Neural progenitor cell (in vitro differentiated cells): ENCODE measurements at places on chromosomes 12 and 14.

DNA sequence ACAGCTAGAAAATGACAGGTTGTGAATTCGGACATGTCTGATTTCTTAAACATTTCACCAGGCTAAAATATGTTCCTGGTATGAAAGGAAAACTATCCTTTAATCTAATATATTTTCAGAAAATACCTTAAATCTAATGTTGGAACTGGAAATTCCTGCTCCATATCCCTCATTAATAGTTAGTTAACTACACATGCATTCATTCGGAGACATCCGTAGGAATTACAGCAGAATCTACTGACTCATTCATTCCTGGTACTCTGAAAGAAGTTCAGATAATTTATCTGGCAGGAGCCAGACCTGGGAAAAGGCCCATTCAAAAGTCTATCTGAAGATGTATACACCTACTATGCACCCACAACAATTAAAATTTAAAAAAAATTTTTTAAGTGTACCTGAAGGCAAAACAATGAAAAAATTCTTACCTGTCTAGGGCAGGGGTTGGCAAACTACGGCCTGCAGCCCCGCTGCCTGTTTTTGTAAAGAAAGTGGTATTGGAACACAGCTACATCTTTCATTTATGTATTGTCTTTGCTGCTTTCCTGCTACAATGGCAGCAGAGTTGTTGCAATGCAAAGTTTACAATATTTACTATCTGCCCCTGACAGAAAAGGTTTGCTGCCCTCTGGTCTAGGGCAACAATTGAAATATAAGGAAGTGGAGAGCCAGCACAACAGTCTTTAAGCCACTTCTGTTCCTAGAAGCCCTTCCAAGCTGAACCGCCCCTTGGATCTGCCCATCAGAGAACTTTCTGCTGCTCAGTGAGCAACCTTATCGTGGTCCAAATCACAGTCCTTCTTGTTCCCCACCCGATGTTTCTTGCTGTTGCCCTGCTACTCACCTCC, 17.9 kb upstream of the NFYB start:
- no peak for DNase-seq

DNA sequence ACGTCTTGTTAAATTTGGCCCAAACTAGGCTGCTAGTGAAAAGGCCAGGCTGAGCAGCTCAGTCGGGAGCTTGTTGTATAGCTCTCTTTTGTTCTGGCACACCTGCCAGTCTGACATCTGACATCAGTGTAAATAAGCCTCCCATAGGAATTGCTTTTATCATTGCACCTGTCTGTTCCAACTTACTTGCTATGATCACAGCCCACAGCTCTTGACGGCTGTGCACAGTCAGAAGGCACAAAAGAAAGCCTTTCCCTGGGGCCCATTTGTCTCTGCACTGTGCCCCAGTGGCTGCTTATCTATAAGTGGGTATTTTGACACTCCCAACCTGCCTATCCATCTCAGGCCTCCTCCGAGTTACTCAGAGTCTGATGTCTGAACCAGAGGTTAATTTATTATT, 324.5 kb downstream of the NUAK1 start:
- DNase-seq = peak; percentile 66

DNA sequence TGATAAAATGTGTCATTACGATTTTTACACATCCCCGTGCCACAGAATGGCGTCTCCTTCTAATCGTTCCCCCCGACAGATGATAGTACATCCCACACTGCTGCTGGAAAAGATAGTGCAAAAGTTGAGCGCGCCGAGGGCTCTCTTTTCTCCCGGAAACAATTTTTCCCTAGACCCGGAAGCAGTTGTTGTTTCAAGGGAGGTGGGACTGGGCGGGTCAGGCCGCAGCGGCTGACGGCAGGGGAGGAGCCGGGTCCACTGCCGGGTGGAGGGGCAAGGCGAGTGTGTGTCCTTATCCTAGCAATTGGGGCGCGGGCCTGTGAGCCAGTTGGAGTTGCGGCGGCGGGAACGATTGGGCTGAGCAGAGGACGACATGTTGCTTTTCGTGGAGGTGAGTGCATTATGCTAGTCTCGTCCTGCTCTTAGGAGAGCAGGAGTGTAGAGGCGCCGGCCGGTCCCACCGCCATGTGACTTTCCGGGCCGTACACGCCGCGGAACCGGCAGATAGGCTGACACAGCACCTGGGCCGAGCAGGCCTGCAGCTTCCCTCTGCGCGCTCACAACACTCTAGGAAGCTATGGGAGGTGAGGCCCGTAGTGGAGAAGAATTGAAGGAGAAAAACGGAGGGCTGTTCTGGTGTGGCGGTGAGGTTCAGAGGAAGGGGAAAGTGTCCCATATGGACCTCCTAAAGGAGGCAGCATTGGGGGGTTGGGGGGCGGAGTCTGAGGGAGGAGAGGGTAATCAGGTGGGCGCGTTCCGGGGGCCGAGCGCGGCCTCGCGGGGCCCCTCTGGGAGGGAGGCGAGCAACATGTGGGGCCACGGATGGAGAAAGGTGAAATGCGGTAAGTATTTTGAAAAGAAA, at the start of gene LARP4:
TSS of gene LARP4 (plus strand) at position 248 of the 862 bp plus-strand sequence. CDS start at position 374, 126 bp downstream.
- DNase-seq = peak; percentile 96

DNA sequence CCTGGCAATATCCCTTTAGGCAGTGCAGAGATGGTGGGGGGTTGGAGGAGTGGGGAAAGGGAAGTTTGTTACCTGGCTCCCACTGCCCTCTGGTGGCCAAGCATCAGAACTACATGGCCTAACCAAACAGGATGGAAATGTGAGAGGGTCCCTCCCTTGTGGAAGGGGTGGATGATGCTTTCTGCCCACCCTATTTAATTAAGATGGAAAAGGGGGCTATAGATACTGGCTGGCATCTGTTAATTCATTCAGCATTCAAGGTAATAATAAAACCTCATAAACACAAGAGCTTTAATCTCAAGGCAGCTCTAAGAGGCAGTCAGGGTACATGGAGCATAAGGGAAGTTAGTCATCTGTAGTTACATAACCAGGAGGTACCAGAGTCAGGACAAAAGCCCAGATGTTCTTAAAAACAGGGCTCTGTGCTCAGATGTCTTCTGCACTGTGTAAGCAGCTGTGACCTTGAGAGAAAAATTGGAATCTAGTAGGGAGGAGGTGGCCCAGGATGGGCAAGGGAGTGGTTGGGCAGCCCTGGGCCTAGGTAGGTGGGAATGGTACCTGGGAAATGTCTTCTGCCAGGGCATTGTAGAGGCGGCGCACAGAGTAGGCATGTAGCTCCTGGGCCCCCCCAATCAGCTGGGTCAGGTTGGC, 4.6 kb downstream of the AP1G2 start:
- DNase-seq = peak; percentile 81

DNA sequence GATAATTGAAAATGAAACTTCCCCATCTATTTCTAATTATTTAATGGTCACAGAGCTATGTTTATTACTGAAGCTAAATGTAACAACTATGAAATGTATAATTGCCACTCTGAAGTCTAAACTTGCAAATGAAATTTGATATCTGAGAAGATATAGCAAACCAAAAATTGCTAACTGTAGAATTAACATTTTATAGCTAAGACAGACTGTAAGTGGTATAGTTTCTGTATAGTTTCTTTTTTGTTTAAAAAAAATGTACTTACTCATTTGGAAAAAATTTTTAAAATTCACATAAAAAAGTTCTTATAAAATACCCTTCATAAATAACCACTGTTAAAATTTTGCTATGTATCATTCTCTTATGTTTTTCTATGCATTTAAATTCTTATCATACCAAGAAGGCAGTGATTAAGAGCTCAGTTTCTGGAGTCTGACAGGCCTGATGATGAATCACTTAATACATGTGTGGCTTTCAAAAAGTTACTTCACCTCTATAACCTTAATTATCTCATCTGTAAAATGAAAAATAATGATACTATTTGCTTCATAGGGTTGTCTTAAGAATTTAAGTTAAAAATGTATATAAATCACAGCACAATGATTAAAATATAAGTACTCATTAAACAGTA, 214.7 kb upstream of the GARIN2 start:
- no peak for DNase-seq

GRCh38 chr12:122206111-122206881, 2.8 kb downstream of the B3GNT4 start:
- DNase-seq = no peak

DNA sequence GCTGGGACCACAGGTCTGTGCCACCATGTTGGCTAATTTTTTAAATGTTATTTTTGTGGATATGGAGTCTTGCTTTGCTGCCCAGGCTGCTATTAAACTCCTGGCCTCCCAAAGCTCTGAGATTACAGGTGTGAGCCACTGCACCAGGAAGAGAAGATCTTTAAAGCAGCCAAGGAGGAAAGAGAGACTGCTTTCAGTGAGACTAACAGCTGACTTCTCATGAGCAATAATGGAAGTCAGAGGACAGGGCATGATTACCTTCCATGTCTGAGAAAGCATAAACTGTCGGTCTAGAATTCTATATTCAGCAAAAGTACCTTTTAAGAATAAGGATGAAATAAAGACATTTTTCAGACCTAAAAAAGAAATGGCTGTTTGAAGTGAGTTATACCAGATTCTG, 57.3 kb upstream of the CHGA start:
- no peak for DNase-seq

DNA sequence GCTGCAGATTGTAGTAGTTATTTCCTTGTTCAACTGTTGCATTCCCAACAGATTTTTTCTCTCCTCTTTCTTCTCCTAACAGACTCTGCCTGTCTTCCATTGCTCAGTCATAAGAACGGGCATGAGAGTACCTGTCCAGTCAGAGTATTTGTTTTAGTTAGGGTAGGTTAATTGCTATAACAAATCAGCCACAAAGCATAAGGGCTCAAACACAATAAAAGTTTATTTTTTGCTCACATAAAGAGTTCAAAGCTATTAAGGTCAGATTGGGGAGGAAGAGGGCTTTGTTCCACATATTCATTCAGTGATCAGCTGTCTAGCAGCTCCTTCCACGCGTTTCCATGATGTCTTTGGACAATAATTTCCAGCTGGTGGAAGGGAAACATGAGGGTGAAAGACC, 92.8 kb upstream of the PLXNC1 start:
- no peak for DNase-seq

DNA sequence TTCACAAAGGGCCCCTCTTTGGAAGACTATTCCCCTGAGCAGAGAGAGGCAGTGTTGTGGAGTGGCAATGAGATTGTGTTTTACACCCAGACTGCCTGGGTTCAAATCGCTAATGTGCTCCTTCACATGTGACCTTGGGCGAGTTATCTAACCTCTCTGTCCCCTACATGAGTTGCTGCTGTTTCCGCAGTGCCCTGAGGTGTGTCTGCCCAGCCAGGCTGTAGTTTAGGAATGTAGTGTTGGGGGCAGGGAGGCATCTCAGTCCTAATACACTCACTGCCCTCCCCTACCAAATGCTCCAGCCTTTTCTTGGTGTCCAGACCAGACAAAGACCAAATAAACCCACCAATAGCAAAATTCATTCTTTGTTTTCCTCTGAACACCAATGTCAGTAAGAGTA, 78.6 kb downstream of the SLC24A4 start:
- DNase-seq = no peak

DNA sequence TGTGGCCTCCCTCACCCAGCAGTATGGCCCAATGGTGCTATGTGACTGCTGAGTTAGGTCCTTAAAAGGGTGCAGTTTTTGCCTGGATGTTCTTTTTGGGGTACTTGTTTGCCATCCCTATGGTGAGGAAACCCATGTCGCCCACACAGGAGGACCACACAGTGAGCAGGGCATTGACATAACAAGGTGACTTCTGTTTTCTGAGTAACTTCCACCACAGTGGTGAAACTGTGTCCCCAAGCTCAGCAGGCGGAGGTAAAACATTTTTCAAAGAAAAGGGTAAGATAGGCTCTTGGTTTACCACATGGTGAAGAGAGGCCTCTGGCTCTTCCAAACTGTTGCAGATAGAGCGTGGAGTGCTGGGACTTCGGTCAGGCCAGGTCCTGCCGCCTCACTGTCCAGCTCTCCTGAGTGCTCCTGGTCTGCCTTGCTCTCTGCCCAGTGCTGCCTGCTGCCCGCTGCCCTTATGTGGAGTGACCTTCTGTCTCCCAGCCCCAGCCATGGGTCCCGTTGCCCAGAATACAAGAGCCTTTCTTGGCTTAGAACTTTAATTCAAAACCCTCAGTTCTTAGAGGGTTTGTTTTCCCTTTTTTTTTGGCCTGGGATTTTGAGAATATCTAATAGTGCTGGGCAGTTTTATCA, 54.0 kb downstream of the TRAF3 start:
- DNase-seq = no peak

DNA sequence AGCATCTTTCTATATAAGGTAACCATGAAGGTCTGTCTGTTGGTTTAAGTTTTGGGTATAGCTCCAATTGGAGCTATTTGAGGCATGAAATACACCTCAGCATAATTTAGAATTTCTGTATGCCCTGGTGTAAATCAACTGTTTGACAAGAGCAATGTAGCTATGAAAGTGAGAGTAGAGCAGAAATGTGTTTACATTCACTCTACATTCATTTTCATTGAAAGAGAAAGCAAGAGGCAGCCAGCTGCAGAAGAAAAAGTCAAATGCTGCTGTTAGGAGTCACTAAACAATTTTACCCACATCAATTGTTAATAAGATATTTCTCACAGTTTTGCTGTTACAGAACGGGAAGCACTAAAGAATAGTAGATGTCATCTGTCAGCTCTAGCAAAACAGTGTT, 252.5 kb downstream of the SLC6A15 start:
- no peak for DNase-seq

DNA sequence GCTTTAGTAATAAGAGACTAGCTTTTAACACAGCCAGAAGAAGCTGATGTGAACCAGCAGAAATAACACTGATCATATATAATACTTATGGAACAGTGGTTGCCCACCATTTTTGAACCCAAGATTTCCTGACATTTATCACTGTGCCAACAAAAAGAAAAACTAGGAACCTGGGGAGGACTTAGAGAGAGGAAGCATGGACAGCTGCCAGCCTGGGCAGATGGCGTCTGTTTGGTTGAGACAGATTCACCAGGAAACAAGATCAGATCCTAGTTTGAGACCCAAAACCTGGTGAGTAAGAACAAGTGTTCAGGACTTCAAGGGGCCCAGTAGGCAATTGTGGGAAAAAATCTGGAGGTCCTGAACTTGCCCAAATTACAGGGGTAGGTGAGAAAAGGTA, 95.3 kb downstream of the BICD1 start:
- no peak for DNase-seq

DNA sequence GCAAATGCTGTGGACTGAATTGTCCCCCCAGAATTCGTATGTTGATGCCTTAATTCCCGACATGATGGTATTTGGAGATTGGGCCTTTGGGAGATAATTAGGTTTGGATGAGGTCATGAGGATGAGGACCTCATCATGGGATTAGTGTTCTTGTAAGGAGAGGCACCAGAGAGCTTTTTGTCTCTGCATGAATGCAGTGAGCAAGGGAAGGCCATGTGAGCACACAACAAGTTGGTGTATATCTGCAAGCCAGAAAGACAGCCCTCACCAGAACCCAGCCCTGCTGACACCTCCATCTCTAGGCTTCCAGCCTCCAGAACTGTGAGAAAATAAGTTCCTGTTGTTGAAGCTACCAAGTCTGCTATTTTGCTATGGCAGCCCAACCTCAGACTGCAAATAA, 51.9 kb upstream of the SMCO2 start:
- DNase-seq = no peak

DNA sequence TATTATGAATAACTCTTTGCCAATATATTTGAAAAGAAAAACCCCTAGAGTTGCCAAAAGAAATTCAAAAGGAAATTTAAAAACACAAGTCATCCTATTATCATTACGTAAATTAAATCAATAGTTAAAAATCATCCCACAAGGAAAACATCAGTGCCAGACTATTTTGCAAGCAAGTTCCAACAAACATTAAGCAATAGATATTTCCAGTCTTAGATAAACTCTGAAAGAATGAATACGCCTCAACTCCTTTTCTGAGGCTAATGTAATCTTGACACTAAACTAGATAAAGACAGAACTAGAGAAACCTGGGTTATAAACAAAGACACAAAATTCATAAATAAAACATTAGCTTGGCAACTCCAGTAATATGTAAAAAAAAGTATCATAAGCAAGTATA, 245.9 kb downstream of the FOXN3 start:
- DNase-seq = no peak

- peak; percentile 9 for DNase-seq
Observed at GRCh38 chr12:127083008-127083949, 1183.7 kb upstream of the TMEM132C start.
